NCI-H1694 (cell line): ENCODE measurements at places on chromosomes 5 and 9.

DNA sequence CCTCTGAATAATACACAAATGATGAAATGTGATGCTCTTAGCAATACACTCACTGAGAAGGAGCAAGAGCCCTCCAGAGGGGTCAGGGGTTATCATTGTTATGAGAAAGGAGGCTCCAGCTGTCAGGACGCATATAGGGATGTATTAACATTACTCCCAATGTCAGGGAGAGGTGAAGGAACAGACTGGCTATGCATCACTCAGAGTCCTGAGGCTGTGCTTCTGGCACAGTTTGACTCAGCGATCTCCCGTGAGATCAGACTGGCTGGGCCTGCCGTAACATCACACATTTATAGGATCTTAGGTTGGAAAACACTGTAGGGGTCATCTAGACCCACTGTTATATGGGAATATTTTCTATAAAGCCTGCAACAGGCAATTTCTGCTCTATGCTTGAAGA lies 226.5 kb upstream of the GLRA1 start:
- no peak for DNase-seq

DNA sequence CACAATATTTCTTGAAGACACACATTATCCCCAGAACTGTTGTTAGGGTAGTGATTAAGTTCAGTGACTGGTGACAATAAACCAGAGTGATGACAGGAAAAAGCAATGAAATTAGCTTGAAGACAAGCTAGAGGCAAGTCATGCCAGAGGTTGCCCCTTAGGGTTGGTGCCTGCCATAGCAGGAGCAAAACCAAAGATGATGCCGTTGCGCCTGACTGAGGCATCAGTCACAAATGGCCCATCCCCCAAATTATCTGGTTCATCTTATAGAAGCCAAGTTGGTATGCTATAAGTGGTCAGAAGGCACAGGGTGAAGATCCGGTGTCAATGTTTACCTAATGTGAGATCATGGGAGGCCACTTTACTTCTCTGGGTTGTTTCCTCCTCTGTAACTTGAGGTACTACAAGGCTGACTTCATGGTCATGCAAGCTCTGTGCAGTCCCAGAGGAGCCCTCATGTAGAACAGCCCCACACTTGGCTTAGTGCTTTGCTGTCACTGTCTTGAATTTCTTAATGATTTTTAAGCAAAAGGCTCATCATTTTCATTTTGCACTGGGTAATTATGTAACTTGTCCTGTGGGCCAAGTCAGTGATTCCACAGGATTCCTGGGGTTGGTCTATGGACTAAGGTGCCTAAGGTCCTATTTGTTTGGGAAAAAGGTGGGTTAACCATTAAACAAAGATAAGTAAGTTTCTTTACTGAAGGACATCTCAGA lies 211.3 kb downstream of the MAN2A1 start:
- no peak for DNase-seq

- no peak for DNase-seq
Observed at GRCh38 chr5:92633875-92634487, 947.0 kb downstream of the NR2F1-AS1 start.

- DNase-seq = peak; percentile 20
Observed at GRCh38 chr9:16671591-16672137, 198.8 kb downstream of the BNC2 start.
